Activated CD4-positive, alpha-beta T cell treated with anti-CD3 and anti-CD28 coated beads for 36 hours (primary cell): ENCODE measurements at places on chromosomes 4 and X.

- no peak for DNase-seq
These were observed 27.3 kb downstream of the ASMTL start for GRCh38 chrX:1425381-1425780.

DNA sequence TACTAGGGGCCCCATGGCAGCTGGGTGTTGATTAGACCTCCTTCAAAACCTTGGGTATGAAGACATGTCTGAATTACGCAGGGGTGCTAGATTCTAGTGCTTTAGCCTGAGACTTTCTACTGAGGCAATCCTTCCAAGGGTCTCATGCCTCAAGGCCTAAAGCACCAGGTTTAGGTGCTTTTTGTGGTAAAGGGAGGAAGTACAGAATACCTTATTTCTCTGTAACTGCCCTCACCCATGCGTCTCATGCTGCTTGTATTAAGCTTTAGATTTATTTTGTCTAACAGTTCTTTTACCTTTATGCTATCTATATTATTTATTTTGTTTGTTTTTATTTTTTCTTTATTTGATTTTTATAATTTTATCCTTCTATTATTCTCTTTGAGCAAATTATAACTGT is 190.2 kb upstream of the GK2 start:
- no peak for DNase-seq

DNA sequence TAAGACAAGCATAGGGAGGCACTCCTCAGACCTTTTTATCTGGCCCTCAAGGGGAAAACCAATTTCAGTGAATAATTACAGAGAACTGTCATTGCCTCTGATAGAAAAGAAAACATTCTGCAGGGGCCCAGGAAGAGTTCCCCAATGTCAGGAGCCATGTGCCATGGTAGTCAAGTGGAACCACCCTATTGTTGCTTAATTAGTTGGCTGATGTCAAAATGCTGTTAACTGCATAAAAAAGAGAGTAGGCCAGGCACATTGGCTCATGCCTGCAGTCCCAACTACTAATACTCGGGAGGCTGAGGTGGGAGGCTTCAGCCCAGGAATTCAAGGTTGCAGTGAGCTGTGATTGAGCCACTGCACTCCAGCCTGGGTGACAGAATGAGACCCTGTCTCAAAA is 28.6 kb upstream of the OGT start:
- DNase-seq = no peak

GRCh38 chrX:13472975-13473374 is 96.4 kb upstream of the EGFL6 start:
- DNase-seq = no peak

DNA sequence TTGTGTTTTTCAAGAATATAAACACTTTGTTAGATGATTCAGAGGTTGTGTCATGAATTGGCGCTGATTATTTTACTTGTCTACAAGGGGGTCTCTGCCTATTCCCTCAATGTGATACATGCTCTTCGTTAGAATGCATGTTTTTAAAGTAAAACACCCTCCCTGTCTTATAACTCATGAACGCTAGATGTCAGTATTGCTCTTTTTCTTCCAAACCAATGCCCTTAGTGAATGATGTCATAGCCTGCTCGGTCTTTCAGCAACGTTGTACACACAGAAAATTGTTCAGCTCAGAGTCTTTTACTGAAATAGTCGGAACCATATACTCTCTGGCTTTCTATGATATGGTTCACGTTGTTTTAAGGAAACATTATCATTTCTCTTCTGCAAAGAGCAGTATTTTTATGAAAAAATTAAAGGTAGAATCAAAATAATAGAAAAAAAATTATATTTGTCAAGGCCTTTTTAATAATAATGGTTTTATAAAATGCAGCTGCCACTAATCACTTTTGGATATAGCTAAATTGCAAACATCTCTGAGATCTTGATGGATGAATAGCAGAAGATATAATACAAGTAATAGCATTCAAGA is 292.9 kb downstream of the TLL1 start:
- DNase-seq = peak; percentile 10

DNA sequence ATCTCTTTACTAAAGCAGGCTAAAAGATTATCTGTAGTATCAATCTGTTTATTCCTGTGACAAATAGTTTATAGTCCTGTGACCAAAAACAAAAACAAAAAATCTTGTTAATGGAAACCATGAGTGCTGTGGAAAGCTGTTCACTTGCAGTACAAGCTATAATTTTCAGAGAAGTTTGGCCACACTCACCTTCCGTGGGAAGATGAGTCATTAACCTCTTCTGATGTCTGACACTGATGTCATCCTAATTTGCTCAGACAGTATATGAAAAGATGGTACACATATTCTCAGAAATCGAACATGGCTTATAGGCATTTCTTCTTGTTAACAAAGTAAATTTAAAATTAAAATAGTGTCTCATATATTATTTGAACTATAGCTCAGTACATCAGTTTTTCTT is 19.9 kb upstream of the ENPP6 start:
- DNase-seq = peak; percentile 73

GRCh38 chr4:46185766-46186165 is 61.9 kb upstream of the GABRG1 start:
- DNase-seq = no peak

- no peak for DNase-seq
These were observed 11.6 kb downstream of the SLC25A5 start for GRCh38 chrX:119479845-119480244.

DNA sequence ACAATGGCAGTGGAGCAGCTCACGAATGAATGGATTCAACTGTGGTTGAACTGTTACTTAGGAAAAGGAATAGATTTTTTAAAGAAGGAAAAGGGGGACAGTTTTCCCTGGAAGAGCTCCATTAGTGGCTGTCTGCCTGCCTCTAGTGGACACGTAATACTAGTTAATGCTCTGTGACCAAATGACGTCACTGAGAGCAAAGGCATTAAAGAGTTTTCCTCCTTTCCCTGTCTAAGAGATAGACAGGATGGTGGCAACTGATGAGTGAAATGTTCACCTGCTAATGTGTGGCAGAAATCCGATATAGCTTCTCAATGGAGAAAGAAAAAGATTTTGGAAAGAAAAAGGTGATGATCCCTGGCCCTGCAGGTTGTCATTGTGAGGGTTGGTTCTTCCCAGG is 52.3 kb upstream of the SCML1 start:
- DNase-seq = no peak

DNA sequence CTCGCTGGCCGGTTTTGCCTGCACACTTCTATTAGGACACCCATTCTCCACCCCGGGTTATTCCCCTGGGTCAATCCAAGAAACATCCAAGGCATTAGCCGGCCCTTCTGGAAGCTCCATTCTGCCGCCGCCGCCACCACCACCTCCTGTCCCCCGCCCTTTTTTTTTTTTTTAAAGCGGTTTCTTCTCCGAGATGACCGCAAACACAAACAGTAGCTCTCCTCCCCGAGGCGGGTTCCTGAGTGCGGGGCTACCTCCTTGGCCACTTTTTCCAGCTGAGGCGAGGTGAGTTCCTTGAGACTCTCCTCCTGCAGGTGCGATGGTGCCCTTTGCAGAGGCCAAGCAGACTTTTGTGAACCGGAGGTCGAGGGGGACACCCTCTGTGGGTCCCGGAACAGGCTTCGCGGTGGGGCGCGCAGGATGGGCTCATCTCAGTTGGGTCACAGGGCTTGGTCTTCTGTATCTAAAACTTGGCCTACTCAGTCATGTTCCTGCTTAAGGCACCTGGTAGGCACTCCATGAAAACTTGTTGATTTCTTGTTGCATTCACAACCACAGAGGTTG is 930 bp downstream of the NWD2 start:
- DNase-seq = no peak
